CD4-positive, alpha-beta memory T cell (primary cell): ENCODE measurements at places on chromosomes 6 and 20. TPM values are rescaled to one million over a fixed set of nuclear protein-coding genes. Genes with fewer than 3 reads are reported as not detected.

Gene DDX43
- total RNA-seq = 0.81 TPM

Gene XKR7
- total RNA-seq = not detected

Gene AGER
- total RNA-seq = 77.3 TPM

Gene DCDC2
- 0.44 TPM for total RNA-seq

Gene TBXT
- total RNA-seq = not detected

Gene KCNG1
- total RNA-seq = not detected

Gene COL9A3
- total RNA-seq = not detected
